ENCODE measurements at places on chromosomes 3 and 15.
A peak's percentile ranks its signal among the peaks of the same experiment; 100 is the strongest.

DNA sequence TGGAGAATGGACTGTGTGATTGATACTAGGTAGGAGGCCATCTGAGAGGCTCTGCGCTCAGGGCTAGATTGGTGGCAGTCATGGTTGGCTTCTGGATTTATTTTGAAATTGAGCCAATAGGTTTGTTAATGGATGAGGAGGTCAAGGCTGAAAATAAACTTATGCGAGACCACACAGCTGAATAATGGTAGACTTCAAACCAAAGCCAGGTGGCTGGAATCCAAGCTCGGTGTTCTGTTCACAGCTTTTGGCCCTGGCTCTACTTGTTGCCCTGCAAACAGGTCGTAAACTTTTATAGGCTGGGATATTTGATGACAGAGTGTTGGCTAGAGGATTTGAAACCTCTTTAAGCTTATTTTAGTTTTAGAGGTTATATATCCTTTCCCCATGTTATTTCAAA, 160.4 kb downstream of the CHL1 start:
- DNase-seq = no peak

DNA sequence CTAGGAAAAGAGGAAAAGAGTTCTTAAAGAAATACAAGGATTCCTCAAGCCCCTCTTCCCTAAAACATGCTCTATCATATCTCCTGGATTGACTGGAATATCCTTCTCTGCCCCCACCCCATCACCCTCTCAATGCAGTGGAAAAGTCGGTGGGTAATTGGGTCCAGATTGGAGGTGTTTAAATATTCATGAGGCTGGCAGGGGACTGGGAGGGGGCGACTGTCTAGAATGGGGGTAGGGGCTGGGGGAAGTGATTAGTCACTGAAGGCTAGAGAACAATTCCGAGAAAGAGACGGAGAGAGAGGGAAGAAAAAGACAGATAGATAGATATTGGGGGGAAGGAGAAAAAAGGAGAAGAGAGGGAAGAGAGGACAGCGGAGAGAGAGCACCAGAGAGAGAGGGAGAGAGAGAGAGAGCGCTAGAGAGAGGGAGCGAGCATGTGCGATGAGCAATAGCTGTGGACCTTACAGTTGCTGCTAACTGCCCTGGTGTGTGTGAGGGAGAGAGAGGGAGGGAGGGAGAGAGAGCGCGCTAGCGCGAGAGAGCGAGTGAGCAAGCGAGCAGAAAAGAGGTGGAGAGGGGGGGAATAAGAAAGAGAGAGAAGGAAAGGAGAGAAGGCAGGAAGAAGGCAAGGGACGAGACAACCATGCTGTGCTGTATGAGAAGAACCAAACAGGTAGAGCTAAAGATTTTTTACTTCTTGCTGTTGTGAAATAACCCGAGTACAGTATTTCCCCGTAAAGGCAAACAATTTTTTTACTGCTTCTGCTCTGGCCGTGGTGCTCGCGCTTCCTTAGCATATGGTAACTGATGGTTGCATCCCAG, at the start of gene GAP43:
Gene GAP43 (plus strand): TSS at position 467 of the 825 bp plus-strand sequence. CDS start 180 bp downstream, at position 647.
- DNase-seq = peak; percentile 23

- DNase-seq = no peak
Measured at GRCh38 chr3:140376136-140376889, 301.6 kb upstream of the TRIM42 start.

DNA sequence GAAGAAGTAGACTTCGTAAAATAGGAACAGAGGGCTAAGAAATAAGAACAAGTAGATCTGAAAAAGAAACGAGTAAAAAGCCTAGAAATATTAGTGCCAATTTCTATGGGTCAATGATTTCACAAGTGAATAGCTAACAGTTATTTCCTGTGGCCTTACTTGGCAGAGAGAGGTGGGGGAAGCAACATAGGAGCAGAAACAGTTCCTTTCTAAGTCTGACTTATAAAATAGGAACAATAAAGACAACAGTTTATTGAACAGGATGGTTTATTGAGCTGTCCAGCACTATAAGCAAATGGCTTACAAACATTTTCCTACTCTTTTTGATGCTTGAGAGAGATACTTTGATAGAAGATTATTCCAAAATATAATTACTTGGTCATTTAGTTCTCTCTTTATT, 37.9 kb downstream of the AGTR1 start:
- no peak for DNase-seq

- DNase-seq = no peak
Measured at GRCh38 chr15:90259524-90259923, 5.9 kb upstream of the NGRN start.

- no peak for DNase-seq
Measured at GRCh38 chr3:62585861-62586260, 212.5 kb upstream of the FEZF2 start.

DNA sequence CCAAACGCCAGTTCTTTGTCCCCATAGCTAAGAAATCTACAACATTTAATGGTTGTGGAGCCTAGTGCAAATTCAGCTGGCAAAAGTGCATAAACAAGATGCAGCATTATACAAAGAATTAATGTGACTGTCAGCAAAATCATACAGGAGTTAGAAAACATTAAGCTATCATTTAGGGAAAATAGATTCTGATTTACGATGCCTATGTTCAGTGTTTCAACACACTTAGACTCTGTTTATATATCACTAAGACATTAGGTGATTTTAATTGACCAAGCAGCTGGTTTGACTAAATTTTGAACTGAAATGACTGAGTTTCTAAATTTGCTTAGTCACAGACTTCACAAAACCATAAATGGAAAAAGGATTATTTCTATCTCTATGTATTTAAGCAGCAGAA, 1076.8 kb downstream of the TBL1XR1 start:
- DNase-seq = no peak

DNA sequence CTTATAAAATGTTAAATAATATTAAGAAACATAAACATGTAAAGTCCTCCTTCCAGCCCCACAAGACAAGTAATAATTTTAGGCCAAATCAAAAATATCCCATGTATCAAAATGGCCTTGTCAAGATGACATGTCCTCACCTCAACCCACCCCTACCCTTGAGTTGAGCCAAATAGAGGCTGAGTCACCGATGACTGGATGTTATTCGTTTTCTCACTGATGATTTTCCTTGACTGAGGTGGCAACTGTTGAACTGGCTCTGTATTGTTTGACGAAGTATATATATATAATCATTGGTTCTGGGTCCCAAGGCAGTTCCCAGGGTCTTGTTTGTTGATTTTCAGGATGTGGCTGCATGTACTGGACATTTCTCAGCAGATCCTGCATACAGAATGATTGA, 75.3 kb downstream of the TMEM108 start:
- DNase-seq = no peak

DNA sequence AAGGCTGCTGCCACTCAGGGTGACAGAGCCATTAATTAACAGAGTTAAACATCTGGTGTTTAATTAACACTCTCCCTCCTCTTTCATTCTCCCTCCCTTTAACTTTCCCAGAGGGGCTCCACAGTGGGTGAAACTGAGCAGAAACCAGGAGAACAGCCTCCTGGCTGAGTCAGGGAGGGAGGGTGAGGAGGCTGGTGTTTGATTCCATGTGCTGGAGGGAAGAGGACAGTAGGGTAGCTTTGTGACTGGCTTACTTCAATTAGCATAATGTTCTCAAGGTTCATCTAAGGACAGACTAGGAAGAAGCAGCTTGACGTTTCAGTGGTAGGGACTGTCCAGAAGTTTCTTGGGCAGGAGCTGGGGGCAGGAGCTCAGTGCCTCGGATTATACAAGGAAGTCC, 62.8 kb downstream of the SEMA5B start:
- no peak for DNase-seq

GRCh38 chr3:111819927-111820326, 39.1 kb upstream of the PHLDB2 start:
- DNase-seq = no peak

GRCh38 chr15:93126599-93126998, 37.6 kb upstream of the RGMA start:
- peak; percentile 73 for DNase-seq

DNA sequence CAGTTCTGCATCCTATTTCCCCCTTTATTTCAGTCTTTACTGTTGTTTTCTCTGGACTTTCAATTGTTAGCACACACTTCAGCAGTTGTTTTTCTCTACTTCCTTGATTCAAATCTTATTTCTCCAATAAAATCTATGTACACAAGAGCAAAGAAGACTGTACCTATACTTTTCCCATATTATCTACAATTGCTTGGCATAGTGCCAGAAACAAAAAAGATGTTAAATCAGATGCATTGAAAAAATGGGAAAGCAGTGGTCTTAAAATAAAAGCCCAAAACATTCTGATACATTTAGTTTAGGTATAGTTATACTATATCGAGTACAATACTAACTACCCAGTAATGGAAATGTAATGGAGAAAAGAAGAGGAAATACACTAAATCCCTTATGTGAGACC, 265.1 kb downstream of the UBE2E2 start:
- DNase-seq = no peak

- no peak for DNase-seq
Measured at GRCh38 chr15:71111181-71111565, 4.1 kb upstream of the THSD4 start.

DNA sequence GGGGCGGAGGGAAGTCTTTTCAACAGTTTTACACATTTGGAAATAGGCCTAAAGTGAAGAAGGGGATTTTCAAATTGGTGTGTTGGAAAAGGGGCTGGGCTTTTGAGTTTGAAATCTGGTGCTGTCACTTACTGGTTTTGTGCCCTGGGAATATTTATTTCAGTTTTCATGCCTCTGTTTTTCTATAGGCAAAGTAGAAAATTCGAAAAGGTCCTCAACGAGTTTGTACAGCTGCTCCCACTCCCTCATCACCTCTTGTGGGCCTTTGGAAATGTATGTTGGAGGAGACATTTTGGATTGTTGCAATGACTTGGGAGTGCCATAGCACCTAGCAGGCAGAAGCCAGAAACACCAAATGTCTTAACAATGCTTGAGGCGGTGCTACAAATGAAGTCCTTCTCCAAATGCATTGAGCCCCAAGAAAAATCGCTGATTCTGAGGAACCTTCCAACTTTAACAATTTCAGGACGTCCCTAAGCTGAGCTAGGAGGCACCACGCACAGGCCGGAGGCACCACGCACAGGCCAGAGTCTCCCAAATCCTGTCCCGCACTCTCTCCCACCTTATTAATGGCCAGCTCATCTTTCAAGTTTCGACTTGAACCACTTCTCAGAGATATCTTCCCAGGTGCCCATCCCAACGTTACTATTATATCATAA, 639 bp upstream of the POLR2M start:
- DNase-seq = no peak

GRCh38 chr15:31023841-31024240, 32.4 kb upstream of the MTMR10 start:
- no peak for DNase-seq

GRCh38 chr15:73948982-73949381, 22.7 kb downstream of the LOXL1 start:
- DNase-seq = peak; percentile 53

DNA sequence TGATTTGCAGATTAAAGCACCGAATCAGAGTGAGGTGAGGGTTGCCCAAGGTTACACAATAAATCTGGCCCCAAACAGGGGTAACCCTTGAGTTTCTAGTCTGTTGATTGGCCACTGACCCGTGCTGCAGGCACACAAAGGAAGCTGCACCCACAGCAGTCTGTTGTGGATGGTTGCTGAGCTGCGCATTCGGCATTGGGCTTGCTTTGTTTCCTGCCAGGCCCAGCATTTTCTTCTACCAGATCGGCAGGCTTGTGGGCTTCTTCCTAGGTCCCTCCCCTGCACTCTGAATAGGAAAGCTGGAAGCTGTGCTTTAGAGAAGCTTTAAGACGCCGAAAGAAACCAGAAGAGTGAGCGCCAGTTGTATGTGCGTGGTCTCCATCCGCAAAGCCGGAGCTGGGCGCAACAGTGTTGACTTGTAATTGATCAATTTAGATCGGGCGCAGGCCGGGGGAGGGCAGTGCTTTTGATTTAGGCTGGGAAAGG, 12.1 kb downstream of the B3GNT5 start:
- DNase-seq = no peak

- DNase-seq = peak; percentile 88
Measured at GRCh38 chr3:30437171-30437601, 169.2 kb upstream of the TGFBR2 start.

GRCh38 chr15:74790080-74790916, 8.4 kb downstream of the CSK start:
- DNase-seq = peak; percentile 77

DNA sequence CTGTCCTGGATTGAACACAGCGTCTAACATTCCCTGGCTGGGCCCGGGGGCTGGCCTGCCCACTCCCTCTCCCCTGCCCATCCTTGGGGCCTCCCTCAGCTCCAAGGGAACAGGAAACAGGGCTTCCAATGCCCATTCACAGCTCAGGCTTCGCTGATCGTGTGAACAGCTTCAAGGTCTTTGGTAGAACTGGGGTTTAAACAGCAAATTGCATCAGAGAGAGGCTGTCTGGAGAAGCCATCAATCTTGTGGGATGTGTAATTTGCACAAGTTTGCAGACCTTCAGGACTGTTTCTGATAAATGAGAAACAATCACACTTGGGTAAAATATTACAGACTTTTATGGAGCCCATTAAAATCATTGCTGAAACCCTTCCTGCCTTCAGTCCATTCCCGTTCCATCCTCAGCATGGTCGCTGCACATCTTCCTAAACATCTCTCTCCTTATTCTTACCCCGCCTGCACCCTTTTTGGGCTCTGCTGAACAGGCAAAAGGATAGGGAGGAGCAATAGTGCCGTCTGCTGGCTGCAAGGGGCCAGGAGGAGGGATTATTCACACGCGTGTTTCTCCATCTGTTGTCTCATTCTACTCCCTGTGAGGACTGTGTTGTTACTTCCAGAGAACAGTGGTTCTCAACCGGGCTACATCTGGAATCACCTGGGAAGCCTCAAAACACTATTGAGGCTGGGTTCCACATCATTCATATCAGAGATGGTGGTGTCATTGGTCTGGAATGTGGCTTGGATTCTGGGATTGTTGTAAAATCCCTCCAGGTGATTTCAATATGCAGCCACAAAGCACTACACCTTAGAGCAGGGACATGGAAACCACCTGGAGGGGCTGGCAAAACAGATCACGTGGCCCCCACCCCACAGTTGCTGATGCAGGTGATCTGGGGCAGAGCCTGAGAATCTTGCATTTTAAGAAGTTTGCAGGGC, 116.3 kb downstream of the CLSTN2 start:
- no peak for DNase-seq

DNA sequence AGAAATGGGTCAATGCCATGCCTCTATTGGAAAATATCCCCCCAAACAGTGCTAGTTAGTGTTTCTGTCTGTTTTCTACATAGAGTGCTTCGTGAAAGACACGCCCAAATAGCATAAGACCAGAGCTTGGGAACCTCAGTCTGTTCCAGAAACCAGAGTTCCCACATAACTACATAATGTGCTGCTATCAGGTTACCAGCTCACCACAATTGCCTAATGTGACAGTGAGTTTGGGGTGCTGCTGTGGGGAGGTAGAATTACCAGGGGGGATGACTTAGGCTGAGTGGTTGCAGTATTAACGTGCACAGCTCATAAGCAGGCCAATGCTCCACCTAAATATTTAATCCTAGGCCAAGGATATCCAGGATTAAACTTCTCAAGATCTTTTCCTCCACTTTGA, 39.2 kb downstream of the DUT start:
- no peak for DNase-seq

- DNase-seq = no peak
Measured at GRCh38 chr3:113219605-113220300, 8.4 kb downstream of the BOC start.

- DNase-seq = no peak
Measured at GRCh38 chr15:98076021-98076816, 115.7 kb downstream of the ARRDC4 start.
